ENCODE measurements at places on chromosomes 4 and X. TPM values are rescaled to one million over a fixed set of nuclear protein-coding genes. Genes with fewer than 3 reads are reported as not detected.

DNA sequence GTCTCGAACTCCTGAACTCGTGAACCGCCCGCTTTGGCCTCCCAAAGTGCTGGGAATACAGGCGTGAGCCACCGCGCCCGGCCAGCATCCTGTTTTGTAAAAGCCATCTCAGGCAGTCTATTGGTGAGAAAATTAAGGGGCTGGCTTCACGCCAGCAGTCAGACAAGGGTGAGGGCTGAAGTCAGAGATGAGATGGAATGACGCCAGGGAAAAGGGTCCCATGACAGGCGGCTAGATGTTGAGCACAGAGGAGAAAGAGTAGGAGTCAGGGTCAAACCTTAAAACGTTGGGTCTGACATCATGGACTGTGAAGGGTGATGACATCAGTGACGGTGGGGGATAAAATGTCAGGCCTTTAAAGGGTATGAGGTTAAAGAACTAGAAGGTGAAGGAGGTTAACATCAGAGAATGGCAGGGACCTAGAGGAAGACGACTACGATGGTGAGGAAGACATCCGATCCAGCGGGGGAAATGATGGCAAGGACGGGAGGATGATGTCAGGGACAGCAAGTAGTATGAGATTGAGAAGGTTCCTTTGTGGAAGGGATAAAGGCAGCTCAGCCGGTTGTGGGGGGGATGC is 504 bp upstream of the RBM3 start:
- H3K27ac ChIP-seq = peak overlapping the region; percentile 93
- peaks cover 37% of the 10 kb centered on the region for H3K36me3 ChIP-seq
- H3K27me3 ChIP-seq = no peaks in the 10 kb centered on the region
- H3K4me1 ChIP-seq = peaks cover 6% of the 10 kb centered on the region
- DNase-seq = no peak

DNA sequence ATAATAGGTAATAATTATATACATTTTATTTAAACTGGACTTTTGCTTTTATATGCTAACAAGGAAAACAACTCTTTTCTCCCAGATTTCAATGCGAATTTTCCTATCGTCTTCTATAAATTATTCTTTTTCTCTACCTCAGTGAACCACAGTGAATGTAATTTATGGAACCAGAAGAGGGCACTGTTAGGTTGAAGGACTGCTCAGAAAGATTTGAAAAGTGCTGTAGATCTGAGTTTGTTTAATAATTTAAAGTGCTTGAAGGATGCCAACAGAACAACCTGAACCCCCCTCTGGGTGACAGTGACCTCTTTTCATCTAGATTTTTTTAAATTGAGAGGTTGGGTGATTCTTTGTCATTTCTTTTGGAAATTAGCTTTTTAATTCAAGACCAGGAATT is 54.9 kb downstream of the PHOX2B start:
- H3K4me3 ChIP-seq = no peak overlapping the region
- H3K27ac ChIP-seq = no peak overlapping the region
- H3K27me3 ChIP-seq = peaks cover 8% of the 10 kb centered on the region
- DNase-seq = no peak
- no peaks in the 10 kb centered on the region for H3K4me1 ChIP-seq

- H3K4me1 ChIP-seq = no peaks in the 10 kb centered on the region
- DNase-seq = no peak
- no peak overlapping the region for H3K27ac ChIP-seq
- no peak overlapping the region for H3K4me3 ChIP-seq
These were observed 38.1 kb upstream of the ARHGAP6 start for GRCh38 chrX:11703855-11704254.

The MAP7D2 gene
- total RNA-seq = 1.9 TPM

- H3K36me3 ChIP-seq = no peaks in the 10 kb centered on the region
- H3K27ac ChIP-seq = no peak overlapping the region
- no peaks in the 10 kb centered on the region for H3K27me3 ChIP-seq
- no peak for DNase-seq
These were observed 239.1 kb downstream of the CHM start for GRCh38 chrX:85808217-85808616.

- DNase-seq = no peak
- H3K36me3 ChIP-seq = no peaks in the 10 kb centered on the region
- no peak overlapping the region for H3K4me3 ChIP-seq
- no peak overlapping the region for H3K27ac ChIP-seq
- H3K4me1 ChIP-seq = no peaks in the 10 kb centered on the region
- peaks cover 22% of the 10 kb centered on the region for H3K27me3 ChIP-seq
These were observed 54.8 kb downstream of the MSX1 start for GRCh38 chr4:4914059-4914820.

GRCh38 chr4:8439914-8440491 is 520 bp downstream of the ACOX3 start:
- H3K27ac ChIP-seq = peak overlapping the region; percentile 90
- H3K4me3 ChIP-seq = peak overlapping the region; percentile 92
- H3K27me3 ChIP-seq = no peaks in the 10 kb centered on the region
- H3K4me1 ChIP-seq = peaks cover 2% of the 10 kb centered on the region
- peak; percentile 74 for DNase-seq
- peaks cover 30% of the 10 kb centered on the region for H3K36me3 ChIP-seq

GRCh38 chrX:65667503-65668376 is at the start of gene MSN:
Gene MSN, plus strand, starts transcription at chrX:65667654. Its CDS starts 188 bp downstream, at chrX:65667842.
- H3K27me3 ChIP-seq = no peaks in the 10 kb centered on the region
- H3K36me3 ChIP-seq = peaks cover 16% of the 10 kb centered on the region
- H3K4me1 ChIP-seq = no peaks in the 10 kb centered on the region
- peak within 1 kb of the TSS; percentile 89 for H3K27ac ChIP-seq
- DNase-seq = peak; percentile 85
- peak within 1 kb of the TSS; percentile 86 for H3K4me3 ChIP-seq

DNA sequence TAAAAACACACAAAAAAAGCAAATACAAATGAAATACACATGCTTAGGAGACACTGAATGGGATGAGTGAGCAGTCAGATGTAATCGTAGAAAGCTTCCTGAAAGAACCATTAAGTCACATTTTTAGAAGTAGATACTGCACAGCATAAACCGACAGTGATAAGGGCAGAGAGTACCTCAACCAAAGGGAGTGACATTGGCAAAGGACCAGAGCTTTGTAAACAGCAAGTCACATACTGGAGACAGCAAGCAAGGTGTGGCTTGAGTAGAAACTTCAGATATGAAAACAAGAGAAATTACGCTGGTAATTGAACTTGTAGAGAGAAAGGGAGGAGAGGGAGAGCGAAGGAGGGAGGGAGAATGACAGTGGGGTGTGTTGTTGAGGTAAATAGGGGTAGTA is 92.0 kb downstream of the CHRDL1 start:
- no peak overlapping the region for H3K4me3 ChIP-seq

GRCh38 chr4:6470502-6471306 is 1.7 kb downstream of the PPP2R2C start:
- peaks cover 46% of the 10 kb centered on the region for H3K27me3 ChIP-seq
- peak; percentile 84 for DNase-seq
- no peaks in the 10 kb centered on the region for H3K36me3 ChIP-seq

GRCh38 chr4:99062120-99062519 is 26.5 kb downstream of the ADH5 start:
- H3K36me3 ChIP-seq = peaks cover 63% of the 10 kb centered on the region
- H3K27me3 ChIP-seq = no peaks in the 10 kb centered on the region
- no peaks in the 10 kb centered on the region for H3K4me1 ChIP-seq

The UGT2B15 gene
- total RNA-seq = not detected

The GABRE gene
- total RNA-seq = 5.6 TPM

DNA sequence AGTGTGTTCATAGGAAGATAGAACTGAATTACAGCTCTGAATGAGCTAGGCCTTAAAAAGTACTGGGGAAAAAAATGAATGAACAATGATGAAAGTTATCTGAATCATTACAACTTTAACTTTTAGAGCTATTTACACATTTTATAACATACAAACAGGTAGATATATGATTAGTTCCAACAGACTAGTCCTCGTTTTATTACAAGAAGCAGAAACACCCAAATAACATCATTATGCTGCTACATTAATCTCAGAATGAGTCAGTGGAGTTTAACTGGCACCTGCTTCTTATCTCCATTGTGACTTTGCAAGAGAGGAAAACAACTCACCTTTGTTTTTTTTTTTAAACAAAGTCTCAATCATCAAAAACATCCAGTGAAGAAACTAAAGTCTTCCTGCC is 15.2 kb downstream of the ATP8A1 start:
- no peaks in the 10 kb centered on the region for H3K27me3 ChIP-seq
- no peak for DNase-seq
- no peak overlapping the region for H3K27ac ChIP-seq
- no peak overlapping the region for H3K4me3 ChIP-seq
- no peaks in the 10 kb centered on the region for H3K36me3 ChIP-seq

The SUV39H1 gene
- total RNA-seq = 10.0 TPM

DNA sequence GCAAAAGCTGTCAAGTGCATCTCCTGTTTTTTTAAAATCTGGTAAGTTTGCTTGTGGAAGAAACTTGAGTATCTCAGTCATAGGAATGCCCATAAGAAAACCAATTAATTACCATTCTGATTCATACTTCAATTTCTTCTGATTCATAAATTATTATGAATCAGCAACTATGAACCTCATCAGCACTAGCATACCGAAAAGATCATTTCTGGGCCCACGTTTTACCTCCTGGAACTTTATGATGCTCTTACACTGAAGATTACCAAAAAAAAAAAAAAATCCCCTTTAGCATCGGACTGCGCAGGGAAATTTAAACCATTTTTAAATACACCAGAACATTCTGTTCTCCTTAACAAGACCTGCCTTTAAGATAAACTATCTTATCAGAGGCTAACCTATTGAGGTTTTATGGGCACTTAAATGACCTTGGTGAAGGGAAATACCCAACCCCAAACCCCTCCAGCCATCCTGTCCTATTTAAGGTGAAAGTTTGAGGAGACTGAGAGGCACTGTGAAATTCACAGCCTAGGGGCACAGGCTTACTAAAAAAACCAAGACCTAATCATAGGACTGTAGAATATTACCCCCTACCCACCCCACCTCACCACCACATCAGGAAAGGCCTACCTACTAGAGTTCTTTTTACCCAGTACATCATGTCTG is 38.2 kb upstream of the ABCG2 start:
- no peak for DNase-seq
- H3K27ac ChIP-seq = no peak overlapping the region
- H3K27me3 ChIP-seq = peaks cover 25% of the 10 kb centered on the region
- no peak overlapping the region for H3K4me3 ChIP-seq
- peaks cover 7% of the 10 kb centered on the region for H3K4me1 ChIP-seq

DNA sequence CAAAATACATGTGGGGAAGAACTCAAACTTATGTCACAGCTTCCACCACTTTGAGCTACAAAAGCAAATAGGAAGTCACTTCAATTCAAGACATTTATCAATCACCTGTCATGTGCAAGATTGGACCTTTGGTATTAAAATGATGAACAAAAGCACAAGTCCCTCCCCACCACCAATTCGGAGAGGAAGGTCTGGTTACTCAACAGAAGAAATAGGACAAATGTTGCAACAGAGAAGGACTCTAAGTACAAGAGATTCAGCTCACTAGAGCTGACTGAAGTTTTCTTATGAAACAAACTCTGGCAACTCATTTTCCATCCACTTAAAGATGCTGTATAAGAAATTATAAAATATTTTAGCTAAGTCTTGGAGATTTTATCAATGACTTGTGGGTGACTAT is 16.0 kb upstream of the MMRN1 start:
- H3K36me3 ChIP-seq = no peaks in the 10 kb centered on the region
- DNase-seq = no peak
- H3K4me1 ChIP-seq = no peaks in the 10 kb centered on the region
- no peak overlapping the region for H3K4me3 ChIP-seq
- peak overlapping the region; percentile 83 for H3K27ac ChIP-seq

GRCh38 chr4:26803211-26803861 is 57.3 kb upstream of the STIM2 start:
- no peak overlapping the region for H3K4me3 ChIP-seq
- DNase-seq = no peak
- H3K36me3 ChIP-seq = no peaks in the 10 kb centered on the region
- H3K27ac ChIP-seq = no peak overlapping the region
- H3K27me3 ChIP-seq = no peaks in the 10 kb centered on the region

The TRIM60 gene
- total RNA-seq = not detected

DNA sequence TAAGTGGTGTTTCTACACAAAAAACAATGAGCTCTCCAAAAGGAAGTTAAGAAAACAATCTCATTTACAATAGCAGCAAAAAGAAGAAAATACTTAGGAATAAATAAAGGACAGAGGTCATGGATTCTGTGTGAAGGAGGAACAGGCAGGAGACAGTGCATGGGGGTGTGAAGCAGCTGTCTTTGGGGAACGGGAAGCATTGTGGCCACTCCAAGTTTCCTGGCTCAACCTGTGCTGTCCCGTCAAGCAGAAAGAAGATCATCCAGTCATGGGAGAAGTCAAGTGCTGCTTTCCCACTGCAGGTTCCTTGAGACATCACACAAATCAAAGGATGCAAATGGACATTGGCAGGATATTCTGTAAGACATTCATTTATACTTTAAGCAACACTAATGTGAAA is 66.1 kb upstream of the MAML3 start:
- no peaks in the 10 kb centered on the region for H3K36me3 ChIP-seq
- H3K4me1 ChIP-seq = peaks cover 17% of the 10 kb centered on the region
- no peak overlapping the region for H3K4me3 ChIP-seq
- H3K27ac ChIP-seq = no peak overlapping the region

The LUZP4 gene
- total RNA-seq = not detected

DNA sequence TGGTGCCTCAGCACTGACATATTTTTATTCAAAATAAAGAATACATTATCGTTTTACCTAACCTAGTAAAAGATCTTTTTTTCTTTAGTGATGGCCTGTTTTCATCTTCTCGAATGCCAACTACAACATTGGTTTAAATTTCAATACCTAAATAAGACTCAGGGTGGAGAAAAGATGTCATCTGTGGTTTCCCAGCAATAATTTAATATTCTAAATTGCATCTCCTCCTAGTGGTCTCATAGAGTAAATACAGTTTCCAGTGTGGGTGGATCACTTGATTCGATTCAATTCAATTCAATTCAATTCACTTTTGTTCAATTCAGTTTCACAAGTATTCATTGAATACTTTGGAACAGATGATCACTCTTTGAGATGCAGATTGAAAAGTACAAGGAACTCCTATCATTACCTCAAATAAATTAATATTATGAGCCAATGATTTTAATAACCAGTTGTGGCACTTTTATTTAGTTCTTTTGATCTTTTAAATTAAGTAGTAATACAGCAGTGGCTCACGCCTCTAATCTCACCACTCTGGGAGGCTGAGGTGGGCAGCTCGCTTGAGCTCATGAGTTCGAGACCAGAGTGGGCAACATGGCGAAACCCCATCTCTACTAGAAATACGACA is 427.2 kb downstream of the FAT4 start:
- no peaks in the 10 kb centered on the region for H3K36me3 ChIP-seq
- DNase-seq = no peak
- no peak overlapping the region for H3K4me3 ChIP-seq
- H3K4me1 ChIP-seq = no peaks in the 10 kb centered on the region

The ADGRG2 gene
- 9.4 TPM for total RNA-seq

DNA sequence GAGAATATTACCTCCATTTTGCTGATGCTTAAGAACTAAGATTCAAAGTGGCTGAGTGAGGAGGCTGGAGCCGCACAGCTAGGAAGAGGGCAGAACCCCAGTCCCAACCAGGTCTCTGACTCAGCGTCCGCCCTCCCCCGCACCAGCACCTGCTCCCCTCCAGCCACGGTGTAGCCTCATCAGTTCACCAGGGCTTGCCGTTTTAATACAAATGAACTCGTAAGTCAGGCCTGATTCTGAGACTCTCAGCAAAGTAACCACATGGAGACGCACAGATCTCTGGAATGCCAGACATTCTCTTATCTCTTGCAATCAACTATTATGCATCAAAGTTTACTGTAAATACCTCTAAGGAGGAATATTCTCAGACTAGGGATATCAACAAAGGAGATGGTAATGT is 52.4 kb downstream of the ENPP6 start:
- peaks cover 25% of the 10 kb centered on the region for H3K27me3 ChIP-seq
- DNase-seq = peak; percentile 71
- H3K4me1 ChIP-seq = no peaks in the 10 kb centered on the region

- DNase-seq = no peak
- H3K27me3 ChIP-seq = no peaks in the 10 kb centered on the region
- no peak overlapping the region for H3K4me3 ChIP-seq
- H3K4me1 ChIP-seq = peaks cover 14% of the 10 kb centered on the region
- H3K36me3 ChIP-seq = peaks cover 26% of the 10 kb centered on the region
These were observed 77.3 kb downstream of the RPS3A start for GRCh38 chr4:151176685-151177084.
